ENCODE measurements at places on chromosomes 7 and 10.
A peak's percentile ranks its signal among the peaks of the same experiment; 100 is the strongest.

DNA sequence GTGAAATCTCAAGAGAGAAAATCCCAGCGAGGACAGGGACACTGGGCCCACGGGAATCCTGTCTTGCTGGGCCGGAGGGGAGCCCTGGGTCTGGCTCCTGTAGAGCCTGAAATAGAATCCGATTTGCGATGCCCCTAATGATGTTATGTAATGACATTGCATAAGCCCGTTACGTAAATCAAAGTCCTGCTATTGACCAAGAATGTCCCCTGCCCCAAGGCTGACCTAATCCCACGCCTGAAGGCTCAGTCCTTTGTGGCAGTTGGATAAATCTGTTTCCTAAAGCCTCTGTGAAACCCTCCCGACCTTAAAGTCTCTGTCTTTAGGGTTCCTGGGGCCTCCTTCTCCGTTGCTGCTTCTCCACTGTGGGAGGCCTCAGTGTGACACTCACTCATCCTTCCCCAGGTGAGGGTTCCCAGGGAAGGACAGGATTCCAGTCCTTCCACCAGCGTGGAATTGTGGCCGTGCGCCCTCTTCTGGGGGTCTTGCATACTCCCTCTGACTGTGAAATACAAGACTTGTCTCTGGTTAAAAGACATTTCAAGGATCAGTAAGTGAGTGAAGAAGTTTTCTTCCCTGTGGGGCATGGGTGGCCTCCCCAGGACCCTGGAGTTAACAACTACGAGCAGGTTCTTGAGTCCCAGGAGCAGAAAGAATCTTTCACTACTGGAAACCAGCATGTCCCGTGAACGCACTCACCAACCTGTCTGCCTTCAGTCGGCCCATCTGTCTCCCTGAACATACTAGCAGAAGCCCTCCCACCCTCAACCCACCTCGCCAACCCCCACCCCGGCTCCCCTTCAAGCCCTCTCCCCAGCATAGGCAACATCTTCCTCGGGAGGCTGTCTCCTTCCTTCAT is 19.8 kb downstream of the ZNF467 start:
- DNase-seq: peak; percentile 54

DNA sequence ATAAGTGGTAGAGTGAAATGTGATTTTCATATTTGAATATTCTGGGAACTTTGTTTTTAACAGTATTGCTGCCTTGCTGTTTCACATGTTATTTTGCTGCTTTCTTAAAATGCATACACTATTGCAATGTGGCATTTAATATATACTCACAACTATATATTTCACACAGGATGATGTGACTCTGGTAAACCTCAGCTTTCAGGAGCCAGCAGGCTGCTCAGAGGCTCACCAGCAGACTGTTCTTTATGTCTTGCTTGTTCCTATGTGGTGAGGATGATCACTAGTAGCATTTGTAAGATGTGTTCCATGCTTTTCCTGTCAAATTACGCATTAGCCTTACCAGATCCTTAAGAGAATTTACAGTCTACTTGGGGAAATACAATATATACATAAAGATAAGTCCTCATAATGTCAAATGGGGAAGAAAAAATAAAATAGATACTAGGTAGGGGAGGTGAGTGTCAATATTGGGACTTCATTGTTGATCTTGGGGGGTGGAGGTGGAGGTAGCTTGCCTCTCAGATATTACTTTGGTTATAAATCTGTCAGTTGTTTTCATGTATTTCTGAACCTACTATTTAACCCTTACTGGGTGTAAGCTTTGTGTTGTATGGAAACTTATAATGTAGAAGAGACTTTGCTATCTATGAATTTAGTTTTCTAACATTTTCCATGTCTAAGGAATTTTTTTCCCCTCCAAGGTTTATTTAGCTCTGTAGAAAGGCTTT is 8.4 kb downstream of the GNAI1 start:
- no peak for DNase-seq

DNA sequence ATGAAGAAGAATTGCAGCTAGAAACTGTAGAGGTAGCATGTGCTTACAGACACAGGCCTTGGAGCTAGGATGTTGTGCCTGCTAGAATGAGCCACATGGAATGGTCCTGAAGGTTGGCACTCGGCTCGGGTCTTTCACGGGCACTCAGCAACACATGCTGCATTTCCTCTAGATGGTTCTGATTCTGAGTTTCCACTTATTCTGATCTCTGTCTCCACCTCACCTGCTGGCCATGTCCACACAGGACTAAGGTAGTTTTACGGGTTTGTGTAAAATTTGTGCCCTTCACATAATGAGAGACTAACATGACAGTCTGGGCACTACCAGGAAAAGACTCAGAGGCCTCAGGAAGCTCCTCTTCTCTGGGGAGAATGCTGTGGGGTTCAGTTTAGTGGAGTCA is 444.8 kb upstream of the MKI67 start:
- DNase-seq: no peak

DNA sequence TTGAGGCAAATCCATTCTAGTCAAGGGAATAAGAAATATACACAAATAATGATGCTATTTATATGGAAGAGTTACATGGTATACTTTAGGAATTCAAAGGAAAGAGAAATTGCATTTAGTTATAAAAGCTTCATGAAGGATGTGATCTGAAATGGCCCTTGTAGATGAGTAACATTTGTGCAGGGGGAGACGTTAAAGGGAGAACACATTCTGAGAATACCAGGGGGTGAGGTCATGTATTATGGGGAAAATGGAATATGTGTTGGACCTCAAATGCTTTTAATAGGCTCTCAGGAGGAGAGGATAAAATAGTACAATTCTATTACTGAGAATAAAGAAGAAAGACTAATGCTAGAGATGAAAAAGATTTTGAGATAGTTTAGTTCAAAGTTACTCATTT is 122.5 kb upstream of the NOBOX start:
- DNase-seq: no peak

DNA sequence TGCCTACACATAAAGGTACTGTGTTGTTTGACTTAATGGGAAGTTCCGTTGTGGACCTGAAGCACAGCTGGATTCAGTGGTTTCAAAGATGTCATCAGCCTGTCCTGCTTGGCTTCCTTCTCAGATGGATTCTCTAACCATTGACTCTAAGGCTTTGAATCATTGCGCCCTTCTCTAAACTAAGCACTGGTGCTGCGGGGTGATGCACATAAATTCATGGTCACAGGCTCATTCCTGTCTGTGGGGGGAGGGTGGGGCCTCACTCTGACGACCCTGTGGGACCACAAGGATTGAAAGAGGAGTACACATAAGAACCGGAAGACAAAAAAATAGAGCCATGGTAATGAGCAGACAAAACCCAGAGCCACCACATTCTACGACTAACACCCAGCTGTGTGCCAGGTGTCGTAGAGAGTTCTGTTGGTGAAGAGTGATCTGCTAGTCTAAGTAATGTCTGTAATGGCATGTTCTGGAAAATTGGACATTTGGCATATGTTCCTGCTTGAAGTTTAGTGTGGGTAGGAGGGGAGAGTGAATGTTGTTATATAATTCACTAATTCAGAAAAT is 97.3 kb upstream of the YAE1 start:
- DNase-seq: no peak

- DNase-seq: no peak
These were observed 112.8 kb downstream of the PTPN20 start for GRCh38 chr10:47024046-47024322.

- no peak for DNase-seq
These were observed 44.5 kb upstream of the SPOCK2 start for GRCh38 chr10:72132854-72133253.

DNA sequence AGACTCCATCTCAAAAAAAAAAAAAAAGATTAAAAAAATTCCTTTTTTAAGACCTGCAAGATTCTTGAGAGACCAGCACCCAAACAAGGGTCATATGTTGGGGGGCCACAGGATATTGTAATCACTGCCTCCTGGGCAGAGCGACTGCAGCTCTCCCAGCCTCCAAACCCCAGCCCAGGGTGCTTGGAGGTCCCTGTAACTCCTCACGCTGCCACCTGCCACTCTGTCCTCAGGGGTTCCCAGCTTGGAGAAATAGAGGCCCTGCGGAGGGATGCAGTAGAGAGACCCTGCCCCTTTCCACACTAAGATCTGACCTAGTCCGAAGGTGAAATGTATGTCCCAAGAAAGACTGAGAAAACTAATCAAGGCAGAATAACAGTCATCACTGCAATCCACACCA is 343.7 kb downstream of the GRID1 start:
- no peak for DNase-seq

- no peak for DNase-seq
These were observed 131.9 kb downstream of the LYZL1 start for GRCh38 chr10:29420744-29421143.

DNA sequence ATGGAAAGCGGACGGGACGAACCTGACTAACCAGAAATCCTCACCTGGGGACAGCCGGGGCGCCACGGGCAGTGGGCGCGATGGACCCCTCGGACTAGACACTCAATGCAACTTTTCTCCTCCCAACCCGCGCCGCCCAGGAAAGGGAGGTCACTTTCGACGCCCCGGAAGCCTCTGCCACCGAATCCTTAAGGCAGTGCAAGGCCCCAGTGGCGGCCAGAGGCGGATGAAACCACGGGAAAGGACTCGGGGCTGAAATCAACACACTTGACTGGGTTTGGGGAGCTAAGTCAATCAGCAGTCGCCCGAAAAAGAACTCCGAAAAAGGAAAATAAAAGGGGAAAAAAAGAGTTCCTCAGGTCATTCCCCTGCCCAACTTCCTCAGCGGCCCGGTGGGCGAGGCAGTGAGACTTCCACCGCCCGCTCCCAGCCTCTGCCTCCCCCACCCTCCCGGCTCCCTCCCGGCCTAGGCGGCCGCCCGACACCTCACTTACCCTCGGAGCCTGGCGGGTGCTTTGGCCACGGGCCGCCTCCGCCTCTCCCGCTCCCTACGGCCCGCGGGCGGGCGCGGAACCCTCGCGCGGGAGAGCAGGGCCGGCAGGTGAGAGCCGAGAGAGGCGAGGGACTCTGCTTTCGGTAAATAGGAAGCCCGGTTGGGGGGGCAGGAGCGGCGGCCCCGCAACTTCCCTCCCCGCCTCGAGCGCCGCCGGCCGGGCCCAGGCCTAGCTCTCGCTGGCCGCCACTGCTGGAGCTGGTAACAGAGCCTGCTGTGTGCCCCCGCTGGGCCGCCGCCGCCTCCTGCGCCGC is 518 bp downstream of the WAPL start:
- DNase-seq: peak; percentile 73

- DNase-seq: peak; percentile 30
These were observed 101.4 kb upstream of the FAM133B start for GRCh38 chr7:92691578-92691977.

DNA sequence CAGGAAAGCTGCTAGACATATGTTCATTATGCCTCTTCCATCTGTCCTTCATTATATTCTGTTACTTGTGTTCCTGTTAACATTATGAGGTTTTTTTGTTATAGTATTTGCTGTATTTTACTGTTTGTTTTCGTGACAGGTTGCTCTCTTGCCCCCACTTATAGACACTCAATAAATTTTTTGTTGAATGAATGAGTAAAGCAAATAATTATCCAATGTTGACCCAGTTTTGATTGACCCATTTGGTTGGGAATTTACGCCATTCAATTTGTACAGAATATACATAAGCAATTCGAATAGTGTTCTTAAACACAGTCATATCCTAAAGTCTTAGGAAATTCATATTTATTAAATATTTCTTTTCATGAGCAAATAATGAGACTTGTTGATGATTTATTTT is 11.8 kb downstream of the CCSER2 start:
- DNase-seq: no peak

- no peak for DNase-seq
These were observed 88.0 kb upstream of the ZMIZ1 start for GRCh38 chr10:78980815-78981214.

GRCh38 chr7:55065079-55065478 is 46.3 kb downstream of the EGFR start:
- no peak for DNase-seq

- DNase-seq: no peak
These were observed 63.7 kb upstream of the ANTXRL start for GRCh38 chr10:46223064-46223480.
